CD4-positive, alpha-beta T cell treated with Interleukin-15 for 1 hour (primary cell): ENCODE measurements at places on chromosomes 11 and 22.
A peak's percentile ranks its signal among the peaks of the same experiment; 100 is the strongest.

GRCh38 chr11:130679247-130679646, 230.8 kb downstream of the ADAMTS15 start:
- no peak for DNase-seq

- no peak for DNase-seq
Observed at GRCh38 chr11:101288392-101288791, 158.8 kb upstream of the PGR start.

GRCh38 chr11:44994753-44995152, 44.1 kb upstream of the TP53I11 start:
- no peak for DNase-seq

DNA sequence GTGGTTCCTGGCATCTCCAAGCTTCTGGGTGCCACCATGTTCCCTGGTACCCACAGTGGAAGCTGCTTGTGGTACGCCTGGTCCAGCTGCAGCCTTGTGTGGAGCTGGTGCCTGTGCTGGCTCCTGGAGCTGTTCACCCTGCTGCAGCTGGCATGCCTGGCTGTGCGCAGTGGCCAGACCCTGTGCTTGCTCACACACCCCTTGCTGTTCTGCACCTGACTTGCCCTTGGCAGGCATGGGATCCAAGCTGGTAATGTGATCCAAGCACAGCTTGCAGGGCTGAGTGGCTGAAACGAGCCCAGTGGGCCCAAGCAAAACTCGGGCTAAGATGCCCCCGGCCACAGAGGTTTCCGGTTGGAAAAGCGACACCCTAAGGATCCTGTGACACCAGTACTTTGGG, 104.7 kb upstream of the CLMP start:
- DNase-seq = no peak

DNA sequence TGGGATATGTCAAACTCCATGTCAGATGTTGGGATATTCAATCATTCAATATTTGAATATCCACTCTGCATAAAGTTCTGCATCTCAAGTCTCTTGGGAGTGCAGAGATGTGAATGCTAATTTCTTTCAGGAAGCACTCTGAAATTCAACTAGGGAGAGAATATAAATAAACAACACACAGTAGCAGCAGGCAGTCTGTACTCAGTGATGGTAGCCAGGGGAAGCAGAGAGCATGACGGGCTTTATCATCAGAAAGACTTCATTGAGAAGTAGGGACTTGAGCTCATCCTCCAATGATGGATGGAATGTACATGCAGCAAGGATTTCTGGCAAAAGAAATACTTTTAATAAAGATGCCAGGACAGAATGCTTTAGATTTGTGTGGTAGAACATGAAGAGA, 9.8 kb upstream of the TEAD1 start:
- DNase-seq = no peak

- DNase-seq = no peak
Observed at GRCh38 chr11:45646275-45646927, 19.0 kb downstream of the CHST1 start.

GRCh38 chr11:17273668-17274282, 2.8 kb upstream of the NUCB2 start:
- peak; percentile 54 for DNase-seq

DNA sequence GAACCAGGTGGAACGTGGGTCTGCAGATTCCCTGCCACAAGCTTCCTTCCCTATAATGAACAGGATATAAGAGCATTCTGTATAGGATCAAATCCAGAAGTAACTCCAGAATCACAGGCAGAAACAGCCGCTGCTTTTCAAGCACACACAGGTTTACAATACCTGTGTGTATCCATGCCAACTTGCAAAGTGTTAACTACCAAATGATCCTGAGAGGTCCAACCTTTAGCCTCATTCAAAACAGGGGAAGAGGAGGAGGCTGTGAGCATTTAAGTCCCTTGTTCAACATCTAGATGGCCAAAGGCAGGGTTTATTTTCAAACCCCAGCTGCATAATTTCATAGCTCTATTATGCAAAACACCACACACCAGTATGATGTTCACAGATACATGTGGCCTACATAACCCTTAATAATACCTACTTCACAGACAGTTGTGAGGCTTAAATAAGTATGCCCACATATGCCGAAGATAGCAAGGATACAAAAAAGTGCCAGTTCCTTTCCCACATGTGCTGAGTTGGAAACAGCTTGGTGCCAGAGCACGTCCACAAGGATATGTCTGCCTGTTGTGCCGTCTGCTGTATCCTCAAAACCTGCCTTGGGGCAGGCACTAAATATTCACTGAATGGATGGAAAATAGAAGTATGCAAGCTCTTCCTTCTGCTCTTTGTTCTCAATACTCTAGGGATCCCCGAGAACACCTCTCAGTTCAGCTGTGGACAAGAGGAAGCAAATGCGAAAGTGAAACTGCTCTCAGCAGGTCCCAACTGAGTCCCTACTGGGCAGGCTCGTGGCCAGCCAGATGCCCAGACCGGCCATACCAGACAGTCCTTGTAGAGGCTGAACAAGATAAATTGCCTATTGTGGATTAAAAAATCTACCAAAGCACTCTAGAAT, 66.8 kb downstream of the LARGE1 start:
- DNase-seq = peak; percentile 24
